ENCODE measurements at places on chromosomes 2 and 18. TPM values are rescaled to one million over a fixed set of nuclear protein-coding genes. Genes with fewer than 3 reads are reported as not detected.

KYNU gene
- total RNA-seq: 18.7 TPM

GKN2 gene
- not detected for total RNA-seq

LYPD1 gene
- 0.36 TPM for total RNA-seq

INHBB gene
- 10.8 TPM for total RNA-seq

MYO1B gene
- 87.6 TPM for total RNA-seq

CAPG gene
- 298 TPM for total RNA-seq

PRSS56 gene
- total RNA-seq: not detected

KCNF1 gene
- 0.60 TPM for total RNA-seq

GBX2 gene
- not detected for total RNA-seq

PLA2R1 gene
- total RNA-seq: 19.0 TPM

CAMKMT gene
- 23.6 TPM for total RNA-seq

FBXO36 gene
- 3.4 TPM for total RNA-seq

DNA sequence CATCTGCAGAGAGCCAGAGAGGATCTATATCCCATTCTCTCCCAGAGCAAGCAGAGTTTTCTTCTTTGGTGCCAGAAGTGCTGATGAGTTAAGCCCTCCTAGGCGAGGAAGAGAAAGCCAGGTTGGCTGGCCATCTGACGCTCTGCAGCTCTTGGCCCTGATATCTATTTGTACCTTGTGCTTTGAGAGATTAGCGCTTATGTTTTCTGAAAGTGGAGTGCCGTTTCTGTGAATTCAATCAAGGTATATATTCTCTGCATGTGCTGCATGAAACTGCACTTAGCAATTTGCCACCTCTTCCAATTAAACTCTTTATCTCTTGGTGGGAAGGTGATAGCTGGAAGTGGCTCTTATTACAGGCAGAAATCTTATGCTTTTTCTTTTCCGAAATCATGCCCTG is 177.5 kb downstream of the LPIN1 start:
- no peak for DNase-seq

DNA sequence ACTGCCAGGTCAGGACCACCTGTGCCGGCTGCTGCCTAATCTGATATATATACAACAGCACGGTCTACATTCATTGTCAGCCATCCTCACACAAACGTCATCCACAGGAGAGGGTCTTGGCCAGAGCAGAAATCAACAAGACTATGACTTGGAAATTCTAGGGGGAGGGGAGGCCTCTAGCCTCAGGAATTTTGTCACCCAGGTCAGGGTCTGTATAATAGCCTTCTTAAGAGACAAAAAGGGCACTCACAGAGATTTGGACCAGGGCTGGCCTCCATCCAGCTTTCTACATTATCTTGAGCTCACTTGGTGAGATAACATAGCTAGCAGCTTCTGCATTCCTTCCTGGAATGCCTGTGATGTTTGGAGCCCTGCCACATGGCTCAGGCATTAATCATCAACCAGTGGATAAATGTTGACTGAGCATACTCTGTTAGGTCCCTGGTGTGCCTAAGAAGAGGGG is 50.4 kb upstream of the CTIF start:
- DNase-seq: peak; percentile 78

- no peak for DNase-seq
These were observed 17.5 kb downstream of the TGOLN2 start for GRCh38 chr2:85310330-85310729.

- DNase-seq: no peak
These were observed 116.6 kb upstream of the MSH6 start for GRCh38 chr2:47666332-47666731.

GRCh38 chr2:231306791-231307393 is 88.6 kb upstream of the B3GNT7 start:
- no peak for DNase-seq

DNA sequence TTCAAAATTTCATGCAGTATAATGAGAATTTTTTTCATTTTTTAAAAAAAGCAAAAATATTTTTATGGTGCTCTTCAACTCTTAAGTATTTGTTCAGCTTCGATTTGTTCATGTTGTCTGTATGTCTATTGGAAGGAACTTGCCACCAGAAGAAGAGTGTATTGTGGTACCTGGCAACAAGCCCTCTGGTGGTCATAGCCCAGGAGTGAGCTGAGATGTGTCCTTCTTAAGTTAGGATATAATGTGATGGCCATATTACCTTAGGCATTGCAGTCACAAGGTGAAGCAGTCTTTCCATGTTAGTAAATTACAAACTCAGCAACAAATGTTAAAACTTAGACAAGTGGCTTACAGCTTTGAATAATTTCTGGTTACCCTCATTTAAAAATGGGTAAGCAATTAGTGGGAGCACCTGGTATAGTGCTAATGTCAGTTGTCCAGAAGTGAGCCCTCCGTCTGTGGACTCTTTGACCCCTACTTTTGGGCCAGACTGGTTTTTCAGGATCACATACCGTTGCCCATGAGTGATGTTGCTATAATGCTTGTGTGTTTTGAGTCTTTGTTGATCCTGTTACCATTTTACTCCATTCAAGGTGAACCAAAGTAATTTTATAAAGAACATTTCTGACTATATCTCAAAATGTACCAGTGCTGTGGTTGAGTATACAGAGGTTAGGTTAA is 57.4 kb downstream of the MYO1B start:
- DNase-seq: no peak

GRCh38 chr2:229825476-229825875 is 96.3 kb downstream of the TRIP12 start:
- no peak for DNase-seq

GRCh38 chr2:217938036-217938435 is 64.8 kb downstream of the TNS1 start:
- no peak for DNase-seq

- DNase-seq: peak; percentile 69
These were observed 127.3 kb downstream of the PRKCE start for GRCh38 chr2:45778720-45779171.

- DNase-seq: no peak
These were observed 142.0 kb downstream of the CCDC85A start for GRCh38 chr2:56325661-56326345.

DNA sequence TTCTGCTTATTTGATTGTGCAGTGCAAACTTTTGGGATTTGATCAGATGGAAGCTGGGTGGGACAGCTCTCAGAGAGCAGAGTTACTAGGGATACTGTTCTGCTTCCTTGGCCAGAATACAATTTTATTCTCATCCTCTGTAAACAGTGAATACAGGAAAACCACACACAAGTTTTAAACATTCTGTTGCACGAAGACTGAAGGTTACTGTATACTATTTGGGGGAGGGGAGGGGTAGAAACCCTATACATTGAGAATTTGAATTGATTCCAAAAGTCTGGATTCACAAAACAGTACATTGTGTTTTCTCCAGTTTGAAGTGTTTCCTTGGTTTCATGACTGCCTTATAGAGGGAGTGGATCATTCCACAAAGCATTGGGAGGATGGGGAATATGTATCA is 149.9 kb downstream of the SETBP1 start:
- no peak for DNase-seq

- no peak for DNase-seq
These were observed 70.9 kb downstream of the ZEB2 start for GRCh38 chr2:144449028-144449406.

GRCh38 chr2:55968941-55969340 is 45.4 kb upstream of the EFEMP1 start:
- no peak for DNase-seq

GRCh38 chr2:133674433-133675331 is 106.4 kb upstream of the NCKAP5 start:
- no peak for DNase-seq

DNA sequence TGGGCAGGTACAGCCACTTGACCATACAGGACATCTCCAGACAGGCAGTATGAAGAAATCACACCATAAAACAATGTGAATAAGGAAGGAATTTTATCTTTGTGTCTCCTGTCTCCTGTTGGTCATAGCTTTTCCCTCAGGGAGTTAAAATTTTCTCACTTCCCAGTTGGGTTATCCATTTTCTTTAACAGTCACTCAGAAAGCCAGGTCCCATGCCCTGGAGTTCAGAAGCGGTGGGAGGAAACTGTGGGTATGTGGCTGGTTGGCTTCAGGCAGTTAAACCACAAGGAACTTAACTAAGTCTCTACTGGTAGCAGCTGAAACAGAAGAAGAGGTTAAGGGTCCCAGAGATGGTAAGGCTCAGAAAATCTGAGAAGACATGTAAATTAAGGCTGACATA is 6.5 kb upstream of the SMAD2 start:
- no peak for DNase-seq

DNA sequence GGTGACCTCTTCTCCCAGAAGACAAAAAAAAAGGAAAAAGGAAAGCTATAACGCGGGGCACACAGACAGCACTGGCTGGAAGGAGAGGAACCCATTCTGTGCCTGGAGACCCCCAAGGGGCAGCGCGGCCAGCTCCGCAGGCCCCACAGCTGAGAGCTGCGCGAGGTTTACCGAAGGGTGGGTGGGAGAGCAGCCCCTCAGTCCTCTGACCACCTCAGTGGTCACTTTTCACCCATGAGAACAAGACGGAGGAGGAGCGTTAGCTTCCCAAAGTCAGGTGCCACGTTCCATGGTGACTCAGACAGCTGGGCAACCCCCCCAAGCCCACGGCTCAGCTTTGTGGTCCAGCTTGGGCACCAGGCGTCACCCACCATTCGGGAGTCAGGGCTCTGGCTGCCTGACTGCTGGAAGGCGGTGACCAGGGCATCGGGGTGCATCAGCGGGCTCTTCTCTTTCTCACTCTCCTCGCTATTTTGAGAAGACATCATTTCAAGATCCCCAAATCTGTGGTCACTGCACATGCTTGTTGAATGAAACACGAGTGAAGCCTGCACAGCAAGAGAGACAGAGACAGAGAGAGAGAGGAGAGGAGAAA is 35.2 kb downstream of the RPL31 start:
- DNase-seq: no peak

DNA sequence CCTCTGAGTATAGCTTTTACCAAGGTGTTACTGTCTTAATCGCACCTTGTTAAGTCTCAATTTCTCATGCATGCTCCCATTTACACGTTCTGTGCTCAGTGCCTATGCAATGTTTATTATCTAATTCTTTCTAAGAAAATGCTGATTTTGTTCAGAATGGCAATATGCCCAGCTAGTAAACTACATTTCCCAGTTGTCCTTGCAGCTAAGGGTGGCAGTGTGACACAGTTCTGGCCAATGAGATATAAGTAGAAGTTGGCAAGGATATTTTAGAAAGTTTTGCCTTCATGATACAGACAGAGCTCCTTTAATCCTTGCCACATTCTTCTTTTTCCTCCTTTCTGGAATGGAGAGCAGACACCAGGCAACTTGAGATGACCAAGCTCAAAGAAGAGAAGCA is 45.3 kb downstream of the POLE4 start:
- no peak for DNase-seq

DNA sequence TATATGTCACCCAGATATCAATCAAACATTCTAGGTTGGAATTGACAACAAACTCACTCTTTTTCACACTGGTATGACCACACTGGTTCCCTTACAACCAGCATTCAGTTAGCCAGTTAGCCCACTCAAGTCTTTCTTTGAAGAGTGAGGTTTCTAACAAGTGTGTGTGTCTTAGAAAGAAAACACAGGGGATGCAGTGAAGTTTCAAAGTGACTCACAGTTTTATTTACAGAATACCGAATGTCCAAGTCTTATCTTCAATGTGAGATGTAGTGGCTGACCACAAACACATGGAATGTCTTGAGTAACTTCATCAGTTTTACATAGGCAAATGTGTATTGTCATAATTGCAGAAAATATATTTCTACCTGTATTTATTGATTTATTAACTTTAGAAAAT is 274.7 kb upstream of the HNMT start:
- no peak for DNase-seq

DNA sequence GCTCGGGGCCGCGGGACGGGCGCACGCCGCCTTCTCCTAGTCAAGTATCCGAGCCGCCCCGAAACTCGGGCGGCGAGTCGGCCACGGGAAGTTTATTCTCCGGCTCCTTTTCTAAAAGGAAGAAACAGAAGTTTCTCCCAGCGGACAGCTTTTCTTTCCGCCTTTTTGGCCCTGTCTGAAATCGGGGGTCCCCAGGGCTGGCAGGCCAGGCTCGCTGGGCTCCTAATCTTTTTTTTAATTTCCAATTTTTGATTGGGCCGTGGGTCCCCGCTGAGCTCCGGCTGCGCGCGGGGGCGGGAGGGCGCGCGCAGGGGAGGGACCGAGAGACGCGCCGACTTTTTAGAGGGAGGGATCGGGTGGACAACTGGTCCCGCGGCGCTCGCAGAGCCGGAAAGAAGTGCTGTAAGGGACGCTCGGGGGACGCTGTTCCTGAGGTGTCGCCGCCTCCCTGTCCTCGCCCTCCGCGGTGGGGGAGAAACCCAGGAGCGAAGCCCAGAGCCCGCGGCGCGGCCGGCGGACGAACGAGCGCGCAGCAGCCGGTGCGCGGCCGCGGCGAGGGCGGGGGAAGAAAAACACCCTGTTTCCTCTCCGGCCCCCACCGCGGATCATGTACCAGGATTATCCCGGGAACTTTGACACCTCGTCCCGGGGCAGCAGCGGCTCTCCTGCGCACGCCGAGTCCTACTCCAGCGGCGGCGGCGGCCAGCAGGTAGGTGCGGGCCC is 617 bp downstream of the FOSL2 start:
- peak; percentile 78 for DNase-seq

- no peak for DNase-seq
These were observed 44.2 kb downstream of the PROC start for GRCh38 chr2:127462461-127462860.

DNA sequence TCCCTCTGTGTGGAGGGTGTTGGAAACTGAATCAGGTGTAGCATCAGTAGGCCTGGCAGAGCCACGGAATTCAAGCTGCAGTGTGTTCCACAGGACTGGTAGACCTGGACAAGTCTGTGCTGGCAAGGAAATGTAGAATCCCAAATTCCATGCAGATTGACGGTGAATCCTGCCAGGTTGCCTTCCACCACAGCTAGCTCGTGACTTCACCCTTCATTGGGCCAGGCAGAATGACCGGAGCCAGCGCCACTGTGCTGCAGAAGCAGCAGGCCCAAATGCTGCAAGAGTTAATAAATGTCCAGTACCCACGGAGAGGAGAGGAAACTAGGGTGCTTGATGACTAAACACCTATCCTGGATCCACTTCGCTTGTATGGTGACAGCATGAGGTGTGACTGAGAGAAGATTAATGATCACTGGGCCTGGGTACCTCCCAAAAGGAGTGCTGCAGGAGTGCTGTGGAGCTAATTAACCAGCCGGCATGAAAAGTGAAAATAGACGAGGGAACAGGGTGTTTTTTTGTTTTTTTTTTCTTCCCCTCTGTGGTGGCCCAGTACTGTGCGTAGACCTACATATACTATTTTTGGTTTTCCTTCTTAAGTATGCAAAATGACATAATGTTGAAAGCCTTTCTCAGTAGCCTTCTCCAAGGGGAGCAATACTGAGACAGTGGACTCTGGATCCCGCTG is 122.2 kb downstream of the TANC1 start:
- DNase-seq: no peak

DNA sequence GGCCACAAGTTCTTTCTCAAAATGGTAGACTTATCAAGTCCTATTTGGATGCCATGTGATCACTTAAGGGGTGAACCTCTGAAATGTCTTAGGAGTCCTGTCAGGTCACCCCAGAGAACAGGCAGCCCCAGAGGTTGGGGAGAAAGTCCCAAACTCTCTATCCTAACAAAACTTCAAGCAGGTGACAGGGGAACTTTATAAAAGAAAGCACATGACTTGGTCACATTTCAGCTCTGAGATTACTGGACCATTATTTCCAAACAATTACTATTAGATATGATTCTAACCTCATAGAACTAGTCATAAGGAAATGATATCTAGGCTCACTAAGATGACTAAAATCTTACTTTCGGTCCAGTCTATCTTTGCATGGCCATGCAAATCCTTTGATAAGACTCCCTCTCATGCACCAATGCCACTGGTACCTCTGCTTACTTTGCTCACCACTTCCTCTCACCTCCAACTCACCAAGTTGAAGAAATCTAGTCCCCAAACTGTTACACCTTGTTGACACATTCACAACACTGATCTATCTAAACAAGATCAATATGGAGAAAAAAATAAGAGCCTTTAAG is 107.0 kb downstream of the GALNT14 start:
- no peak for DNase-seq
